ENCODE measurements at places on chromosomes 4 and X.

- DNase-seq = no peak
Observed at GRCh38 chr4:29560452-29560851, 1159.7 kb upstream of the PCDH7 start.

DNA sequence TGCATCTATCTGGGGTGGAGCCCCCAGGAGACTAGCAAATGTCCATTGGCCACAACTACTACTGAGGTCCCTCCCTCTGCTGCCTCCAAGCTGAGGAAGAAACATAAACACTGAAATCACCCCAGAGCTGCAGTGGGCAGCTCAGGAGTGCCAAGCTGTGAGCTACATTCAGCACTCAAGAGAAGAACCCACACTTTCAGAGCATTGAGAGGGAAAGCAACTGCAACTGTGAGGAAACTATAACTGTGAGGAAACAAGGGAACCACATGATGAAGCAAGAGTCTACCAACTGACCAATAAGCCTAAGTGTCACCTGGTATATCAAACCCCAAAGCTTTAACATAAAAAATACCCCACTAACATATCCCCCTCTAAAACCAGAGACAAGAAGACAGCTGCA lies 373.5 kb upstream of the TACR3 start:
- DNase-seq = no peak

- DNase-seq = no peak
Observed at GRCh38 chr4:164770010-164770724, 16.2 kb downstream of the SMIM31 start.

- no peak for DNase-seq
Observed at GRCh38 chr4:8026453-8026852, 86.8 kb upstream of the AFAP1 start.

DNA sequence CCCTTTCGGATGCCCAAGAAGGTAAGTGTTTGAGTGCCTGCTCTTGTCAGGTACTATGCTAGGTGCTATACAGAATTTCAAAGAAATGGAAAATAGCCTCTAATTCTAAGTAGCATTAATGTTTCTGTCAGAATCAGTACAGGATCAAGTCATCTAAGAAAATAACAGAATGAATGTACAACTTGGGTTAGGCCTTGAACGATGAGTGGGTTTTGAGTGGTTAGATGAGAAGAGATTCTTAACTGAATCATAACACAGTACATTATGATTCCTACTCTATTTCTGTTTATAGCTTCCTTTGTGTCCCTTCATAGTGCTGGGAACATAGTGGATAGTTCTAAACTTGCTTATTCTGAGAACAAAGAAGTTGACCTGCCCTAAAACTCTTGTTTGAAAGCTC lies 253.9 kb downstream of the GLUD2 start:
- no peak for DNase-seq

DNA sequence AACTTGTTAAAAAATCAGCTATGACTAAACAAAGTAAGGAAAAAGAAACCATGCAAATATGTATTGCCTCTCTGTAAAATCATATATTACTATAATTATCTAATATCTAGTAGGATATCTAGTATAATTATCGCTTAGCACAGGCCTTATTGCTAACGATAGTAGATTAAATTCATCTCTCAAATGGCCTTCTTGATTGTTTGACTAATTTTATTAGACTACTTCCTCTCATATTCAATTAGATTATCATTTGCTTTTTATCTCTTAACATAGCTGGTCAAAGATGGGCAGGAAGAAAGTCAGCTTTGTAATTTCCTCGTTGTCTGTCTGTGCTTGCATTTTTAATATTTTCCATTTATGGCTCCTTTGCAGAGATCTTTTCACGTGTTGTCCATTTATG lies 21.9 kb upstream of the HPGDS start:
- DNase-seq = no peak

DNA sequence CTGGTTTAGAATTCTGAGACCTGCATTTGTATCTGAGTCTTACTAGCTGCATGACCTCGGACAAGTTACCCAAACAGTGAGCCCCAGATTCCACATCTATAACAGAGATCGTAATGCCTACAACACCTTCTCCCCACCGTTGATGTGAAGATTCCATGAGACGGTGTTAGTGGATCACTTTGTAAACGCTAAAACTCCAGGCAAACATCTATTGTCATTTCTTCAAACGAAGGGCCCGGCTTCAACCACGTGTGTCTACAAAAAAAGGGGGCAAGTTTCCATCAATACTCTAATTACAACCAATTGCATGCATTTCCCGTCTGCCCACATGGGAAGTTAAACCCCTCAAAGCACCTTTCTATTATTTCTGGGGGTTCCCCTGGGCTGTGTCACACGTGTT lies 99.1 kb upstream of the ENPP6 start:
- DNase-seq = no peak

- no peak for DNase-seq
Observed at GRCh38 chr4:6396696-6397236, 75.6 kb downstream of the PPP2R2C start.

DNA sequence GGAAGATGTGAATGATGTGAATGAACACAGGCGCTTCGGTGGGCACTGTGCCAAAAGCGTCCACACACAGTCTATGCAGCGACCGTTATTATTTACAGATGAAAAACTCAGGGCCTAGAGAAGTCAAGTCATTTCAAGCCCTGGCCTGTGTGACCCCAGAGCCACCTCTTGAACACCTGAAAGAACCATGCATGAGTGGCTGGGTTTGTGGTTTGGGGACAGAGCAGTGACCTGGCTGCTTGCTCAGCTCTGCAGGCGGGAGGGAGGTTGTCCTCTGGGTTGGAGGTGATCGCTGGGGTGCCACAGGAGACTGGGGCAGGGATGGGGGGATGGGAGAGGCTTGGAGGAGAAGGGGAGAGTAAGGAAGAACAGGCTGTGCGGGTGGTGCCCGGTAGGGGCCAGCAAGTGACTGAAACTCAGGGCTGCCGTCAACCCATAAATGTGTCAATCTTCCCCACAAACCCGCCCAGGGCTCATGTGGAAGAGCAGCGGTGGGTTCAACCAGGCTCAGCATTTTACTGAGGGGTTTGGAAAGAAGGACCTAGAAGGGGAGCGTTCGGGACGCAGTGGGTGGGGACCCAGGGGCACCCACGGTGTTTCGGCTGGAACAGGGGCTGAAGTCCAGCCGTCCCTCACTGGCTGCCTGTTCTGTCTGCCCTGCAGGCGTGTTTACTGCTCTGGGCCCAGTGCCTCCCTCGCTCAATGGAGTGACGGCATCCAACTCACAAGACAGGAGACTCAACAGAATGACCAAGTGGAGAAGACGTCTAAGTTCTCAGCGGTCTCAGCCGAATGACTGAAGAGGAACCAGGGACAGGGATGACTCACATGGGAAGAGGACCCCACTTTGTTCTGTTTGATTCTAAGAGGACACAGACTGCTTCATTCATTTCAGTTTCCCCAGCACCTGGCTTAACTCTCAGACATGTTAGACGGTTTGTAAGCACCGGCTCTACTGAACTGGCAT lies 167.8 kb downstream of the AFAP1 start:
- no peak for DNase-seq

DNA sequence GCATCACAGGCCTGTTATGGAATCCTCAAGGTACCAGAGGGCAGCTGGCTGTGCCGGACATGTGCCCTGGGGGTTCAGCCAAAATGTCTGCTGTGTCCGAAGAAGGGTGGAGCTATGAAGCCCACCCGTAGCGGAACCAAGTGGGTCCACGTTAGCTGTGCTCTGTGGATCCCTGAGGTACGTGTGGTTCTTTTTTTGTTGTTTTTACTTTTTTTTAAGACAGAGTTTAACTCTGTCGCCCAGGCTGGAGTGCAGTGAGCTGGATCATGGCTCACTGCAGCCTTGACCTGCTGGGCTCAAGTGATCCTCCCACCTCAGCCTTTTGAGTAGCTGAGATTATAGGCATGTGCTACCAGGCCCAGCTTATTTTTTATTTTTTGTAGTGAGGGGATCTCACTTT lies 46.1 kb downstream of the JADE1 start:
- no peak for DNase-seq

DNA sequence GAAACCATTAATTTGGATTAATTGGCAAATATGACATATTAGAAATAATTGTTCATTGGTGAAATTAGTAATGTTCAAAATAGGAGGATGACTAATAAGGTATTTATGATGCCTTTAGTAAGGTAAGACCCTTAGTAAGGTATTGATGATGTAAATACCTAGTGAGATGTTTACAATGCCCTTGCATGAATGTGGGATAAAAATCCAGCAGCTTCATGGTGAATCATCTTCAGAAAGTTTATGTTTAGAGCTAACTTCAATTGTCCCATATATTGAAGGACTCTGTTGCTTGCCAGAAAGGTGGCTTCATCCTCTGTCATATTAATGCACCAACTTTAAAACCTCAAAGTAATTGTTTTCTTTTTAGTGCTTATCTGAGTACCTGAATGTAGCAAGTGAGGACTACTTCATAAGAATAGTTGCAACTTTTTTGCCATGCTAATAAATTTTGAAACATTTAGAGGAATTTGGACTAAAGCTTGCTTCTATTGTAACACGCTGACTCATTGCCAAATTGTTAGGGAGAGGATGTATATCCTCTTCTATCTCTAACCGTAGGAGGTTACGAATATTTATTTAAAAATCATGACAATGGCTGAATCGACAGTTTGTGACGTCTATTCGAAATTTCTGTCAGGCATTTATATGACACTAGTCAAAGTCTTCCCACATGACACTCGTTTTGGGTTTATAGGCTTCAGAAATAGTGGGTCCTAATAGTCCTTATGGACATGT lies 174.1 kb upstream of the HS3ST1 start:
- no peak for DNase-seq

DNA sequence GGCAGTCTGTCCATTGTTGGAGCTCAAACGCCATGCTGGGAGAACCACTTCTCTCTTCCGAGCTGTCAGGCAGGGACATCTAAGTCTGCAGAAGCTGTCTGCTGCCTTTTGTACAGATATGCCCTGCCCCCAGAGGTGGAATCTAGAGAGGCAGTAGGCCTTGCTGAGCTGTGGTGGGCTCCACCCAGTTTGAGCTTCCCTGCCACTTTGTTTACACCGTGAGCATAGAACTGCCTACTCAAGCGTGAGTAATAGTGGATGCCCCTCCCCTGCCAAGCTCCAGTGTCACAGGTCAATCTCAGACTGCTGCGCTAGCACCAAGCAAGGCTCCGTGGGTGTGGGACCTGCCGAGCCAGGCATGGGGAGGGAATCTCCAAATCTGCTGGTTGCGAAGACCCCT lies 145.7 kb downstream of the VSIG4 start:
- no peak for DNase-seq

DNA sequence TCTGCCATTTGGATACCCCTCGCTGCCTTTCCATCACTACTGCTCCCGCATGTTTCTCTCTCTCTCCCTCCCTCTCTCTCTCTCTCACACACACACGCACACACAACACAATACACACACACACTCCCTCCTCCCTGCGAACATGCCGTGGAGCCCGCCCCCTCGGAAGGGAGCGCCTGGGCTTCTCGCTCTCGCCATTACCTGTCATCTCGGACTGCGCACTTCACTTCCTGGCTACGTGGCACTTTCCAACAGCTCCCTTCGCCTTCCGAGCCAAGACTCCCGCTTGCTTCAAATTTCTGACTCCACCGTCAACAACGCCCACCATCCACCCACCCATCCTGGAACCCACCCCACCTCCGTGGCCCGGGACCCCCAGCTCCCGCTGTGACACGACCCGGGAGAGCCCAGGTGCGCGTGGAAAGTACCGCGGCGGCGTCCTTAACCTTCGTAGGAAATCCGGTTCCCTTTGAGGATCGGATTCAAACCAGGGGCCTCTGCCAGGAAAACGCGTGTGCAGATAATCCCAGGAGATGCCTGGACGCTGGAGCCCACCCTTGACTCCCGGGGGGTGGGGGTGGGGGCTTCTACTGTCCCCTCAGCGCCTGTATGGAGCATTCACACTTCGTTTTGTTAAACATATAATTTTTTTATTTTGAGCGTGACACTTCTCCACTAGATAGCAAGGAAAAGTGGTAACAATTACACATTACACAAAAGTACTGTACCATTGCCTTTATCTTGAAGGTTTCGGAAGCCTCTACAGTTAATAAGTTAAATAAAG lies 12.5 kb downstream of the ARX start:
- DNase-seq = no peak
